ENCODE measurements at places on chromosomes 11 and 22.

DNA sequence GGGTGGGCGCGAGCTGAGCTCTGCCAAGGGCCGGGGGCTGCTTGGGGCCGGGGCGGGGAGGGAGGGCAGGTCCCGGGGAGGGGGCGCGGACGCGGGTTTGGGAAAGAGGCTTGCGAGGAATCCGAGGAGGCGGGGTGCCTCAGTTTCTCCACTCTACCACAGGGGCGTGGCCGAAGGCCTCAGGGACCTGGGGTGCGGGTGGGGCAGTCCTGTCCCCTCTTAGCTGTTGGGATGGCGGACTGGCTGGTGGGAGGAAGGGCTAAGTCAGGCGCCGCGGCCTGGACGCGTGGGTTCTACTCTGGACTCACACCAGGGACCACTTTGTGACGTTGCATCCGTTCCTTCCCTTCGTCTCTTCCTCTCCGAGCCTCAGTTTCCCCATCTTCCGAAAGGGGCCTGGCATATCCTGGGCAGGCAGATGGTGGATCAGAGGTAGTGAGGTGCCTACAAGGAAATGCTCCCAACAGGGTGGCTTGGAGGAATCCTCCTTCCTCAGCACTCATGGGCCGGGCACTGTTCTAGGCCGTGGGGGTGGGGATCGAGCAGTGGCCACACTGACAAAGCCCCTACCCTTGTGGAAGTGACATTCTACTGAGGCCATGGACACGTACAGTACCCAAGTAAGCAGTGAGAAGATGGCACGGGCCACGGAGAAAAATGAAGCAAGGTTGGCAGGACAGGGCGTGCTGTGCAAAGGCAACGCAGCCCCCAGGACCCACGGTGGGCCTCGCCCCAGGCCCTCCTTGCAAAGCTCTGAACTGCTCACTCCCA lies 13.2 kb downstream of the IGLL1 start:
- no peak for DNase-seq

- no peak for DNase-seq
These were observed 98.5 kb upstream of the RTL6 start for GRCh38 chr22:44596396-44597125.

GRCh38 chr22:26066534-26066933 lies 102.7 kb upstream of the SEZ6L start:
- no peak for DNase-seq

DNA sequence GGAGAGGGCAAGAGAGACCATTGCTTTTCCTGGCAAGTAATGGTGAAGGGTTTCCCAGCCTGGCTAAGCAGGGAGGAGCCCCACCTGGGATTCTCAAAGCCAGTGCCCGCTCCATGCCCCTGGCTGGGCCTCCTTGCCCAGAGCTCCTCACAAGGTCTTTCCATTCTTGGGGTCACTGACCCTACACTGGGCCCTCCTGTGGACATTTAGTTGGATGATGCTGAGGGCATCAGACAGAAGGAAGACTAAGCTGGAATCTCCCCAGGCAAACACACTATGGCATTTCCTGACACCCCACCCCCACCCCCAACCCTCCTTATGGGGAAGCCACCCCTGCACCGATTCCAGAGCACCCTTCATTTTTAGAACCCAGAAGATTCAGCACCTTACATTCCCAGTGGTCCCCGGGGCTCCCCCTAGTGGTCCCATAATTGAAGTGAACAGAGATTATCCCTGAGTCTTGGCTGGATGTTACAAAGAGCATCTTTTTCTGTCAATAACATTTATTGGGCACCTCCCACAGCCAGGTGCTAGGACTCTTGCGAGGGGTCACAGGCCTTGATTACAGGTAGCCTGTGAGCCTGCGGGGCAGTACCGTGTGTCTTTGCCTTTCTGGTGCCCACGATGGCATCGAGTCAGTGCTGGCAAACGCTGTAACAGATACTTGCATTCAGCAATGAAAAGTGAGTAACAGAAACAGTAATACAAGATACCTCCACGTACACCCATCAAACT lies 548.5 kb downstream of the BUD13 start:
- peak; percentile 80 for DNase-seq

- no peak for DNase-seq
These were observed 43.1 kb upstream of the RASSF10 start for GRCh38 chr11:12966002-12966401.

GRCh38 chr11:17528181-17528691 lies 16.0 kb downstream of the USH1C start:
- DNase-seq = peak; percentile 82

DNA sequence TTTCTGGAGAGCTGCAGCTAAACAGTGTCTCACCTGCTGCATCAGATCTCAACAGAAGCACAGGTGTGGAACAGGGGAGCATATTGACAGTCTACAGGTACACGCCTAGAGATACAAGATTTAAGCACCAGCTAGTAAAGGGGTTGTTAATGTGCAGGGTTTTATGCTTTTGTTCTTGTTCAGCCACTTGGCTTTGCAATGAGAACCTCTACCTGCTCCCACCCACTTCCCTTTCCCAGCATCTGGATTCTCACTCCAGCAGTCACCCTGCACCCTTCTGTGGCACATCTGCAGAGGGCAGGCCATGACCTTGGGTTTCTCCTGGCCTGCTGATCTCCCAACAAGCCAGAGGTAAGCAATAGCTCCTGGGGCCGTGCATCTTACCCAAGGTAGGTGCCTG lies 446.6 kb downstream of the BUD13 start:
- no peak for DNase-seq

- DNase-seq = no peak
These were observed 582.2 kb downstream of the DLG2 start for GRCh38 chr11:85044911-85045310.

GRCh38 chr11:85806876-85807275 lies 4.1 kb downstream of the SYTL2 start:
- no peak for DNase-seq

- DNase-seq = no peak
These were observed 1.6 kb downstream of the CD59 start for GRCh38 chr11:33734441-33735270.

DNA sequence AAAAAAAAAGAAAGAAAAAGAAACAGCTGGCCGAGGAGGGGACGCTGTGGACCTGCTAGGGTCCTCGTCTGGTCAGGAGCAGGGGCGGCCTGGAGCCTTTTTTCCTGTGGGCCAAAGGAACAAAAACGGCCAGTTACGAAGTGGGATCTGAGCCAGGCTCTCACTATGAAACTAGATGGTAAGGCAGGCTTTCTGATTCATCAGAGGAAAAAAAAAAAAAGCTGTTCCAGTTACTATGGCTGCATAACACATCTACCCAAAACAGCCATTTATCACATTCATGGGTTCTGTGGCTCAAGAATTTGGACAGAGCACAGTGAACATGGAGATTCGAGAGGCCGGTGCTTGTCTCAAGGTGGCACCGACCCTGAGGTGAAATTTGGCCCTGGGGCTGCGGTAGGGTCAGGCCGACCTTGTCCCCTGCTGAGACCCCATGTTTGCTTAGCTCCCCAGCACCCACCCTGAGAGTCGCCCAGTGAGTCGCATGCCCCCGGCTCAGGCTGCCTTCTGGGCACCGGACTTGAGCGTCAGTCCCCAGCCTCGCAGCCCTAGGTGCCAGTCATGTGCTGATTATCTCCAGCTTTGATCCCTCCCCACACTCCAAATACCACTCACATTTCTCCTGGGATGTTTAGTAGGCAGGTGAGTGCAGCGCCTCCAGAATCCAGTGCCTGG lies 34.2 kb downstream of the MRGPRD start:
- no peak for DNase-seq

GRCh38 chr11:3614742-3615171 lies 27.0 kb downstream of the ART5 start:
- DNase-seq = peak; percentile 80

DNA sequence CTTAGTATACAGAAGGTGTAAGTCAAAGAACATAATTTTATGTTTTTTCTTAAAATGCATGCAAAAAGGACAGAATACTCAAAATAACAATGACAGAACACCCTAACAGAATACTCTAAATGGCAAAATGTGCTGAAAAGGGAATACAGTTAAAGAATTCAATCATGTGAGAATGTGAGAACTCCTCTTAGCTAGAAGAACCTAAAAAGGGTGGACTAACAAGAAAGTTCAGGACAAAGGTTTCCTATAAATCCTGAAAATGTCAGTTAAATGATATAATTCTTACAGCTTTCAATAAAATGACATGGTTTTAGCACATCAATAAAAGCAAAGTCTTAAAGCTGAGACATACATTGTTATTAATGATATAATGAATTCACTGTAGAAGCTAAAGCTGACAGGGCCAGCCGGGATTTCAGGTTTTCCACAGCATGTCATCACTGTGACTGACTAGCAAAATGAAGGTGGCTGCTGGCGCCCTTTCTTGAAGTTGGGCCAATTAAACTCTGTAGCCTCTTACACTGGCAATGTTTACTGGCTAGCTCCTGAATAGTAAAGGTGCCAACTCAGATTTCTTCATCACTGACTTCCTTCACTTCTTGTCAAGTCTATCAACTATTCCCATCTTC lies 244.4 kb downstream of the TTC28 start:
- DNase-seq = no peak

- no peak for DNase-seq
These were observed 113.1 kb upstream of the ARHGAP42 start for GRCh38 chr11:100573911-100574513.

DNA sequence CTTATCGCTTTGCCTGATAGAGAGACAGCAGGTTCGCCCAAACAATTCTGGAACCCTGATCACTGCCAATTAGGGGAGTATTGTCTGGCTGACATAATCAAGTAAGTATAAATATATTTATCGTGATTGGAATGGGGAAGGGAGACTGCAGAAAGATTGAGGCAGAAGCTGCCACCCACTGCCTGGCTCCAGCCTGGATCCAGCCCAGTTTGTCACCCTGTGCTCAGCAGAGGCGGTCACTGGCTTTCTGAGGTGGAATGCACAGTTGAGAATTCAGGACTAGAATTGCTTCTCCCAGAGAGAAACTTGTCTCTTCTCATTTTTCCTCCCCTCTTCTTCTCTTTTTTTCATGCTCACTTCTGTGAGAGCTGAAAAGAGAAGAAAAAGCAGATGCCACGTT lies 25.9 kb downstream of the GRAP2 start:
- DNase-seq = no peak

- DNase-seq = no peak
These were observed 17.6 kb upstream of the CLPB start for GRCh38 chr11:72451831-72452376.

DNA sequence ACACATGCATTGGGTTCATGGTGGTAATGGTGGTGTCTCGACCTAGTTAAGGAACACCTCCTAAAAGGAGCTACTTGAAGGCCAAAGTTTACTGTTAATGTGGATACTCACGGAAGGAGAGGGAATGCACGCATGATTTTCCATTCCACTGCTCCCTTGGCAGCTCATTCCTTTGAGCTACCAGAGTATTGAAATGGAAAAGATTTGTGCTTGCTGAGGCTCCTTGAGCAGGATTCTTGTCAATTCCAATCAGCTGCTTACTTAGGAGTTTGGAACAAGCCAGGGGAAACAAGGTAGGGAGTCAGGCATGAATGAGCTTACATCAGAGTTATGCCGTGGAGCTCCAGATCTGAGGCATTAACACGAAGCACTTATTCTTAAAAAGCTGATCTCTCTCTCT lies 108.8 kb downstream of the GRIA4 start:
- DNase-seq = no peak

DNA sequence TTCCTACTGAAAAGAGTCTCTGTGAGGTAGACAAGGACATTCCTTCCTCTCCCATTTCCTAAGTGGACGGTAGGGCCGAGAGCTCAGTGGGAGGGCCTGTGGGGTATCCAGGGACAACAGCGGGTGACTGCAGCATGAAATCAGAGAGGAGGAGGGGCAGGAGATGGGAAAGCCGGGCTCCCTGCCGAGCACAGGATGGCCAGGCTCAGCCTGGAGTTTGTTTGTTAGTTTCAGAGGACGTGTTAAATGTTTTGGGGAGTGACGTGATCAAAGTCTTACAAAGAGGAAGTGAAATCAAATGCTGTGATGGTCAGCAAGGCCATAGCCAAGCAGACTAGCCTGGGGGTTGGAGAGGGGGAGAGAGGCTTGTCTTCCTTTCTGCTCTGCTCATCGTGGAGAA lies 152.7 kb downstream of the ADAMTS15 start:
- no peak for DNase-seq

DNA sequence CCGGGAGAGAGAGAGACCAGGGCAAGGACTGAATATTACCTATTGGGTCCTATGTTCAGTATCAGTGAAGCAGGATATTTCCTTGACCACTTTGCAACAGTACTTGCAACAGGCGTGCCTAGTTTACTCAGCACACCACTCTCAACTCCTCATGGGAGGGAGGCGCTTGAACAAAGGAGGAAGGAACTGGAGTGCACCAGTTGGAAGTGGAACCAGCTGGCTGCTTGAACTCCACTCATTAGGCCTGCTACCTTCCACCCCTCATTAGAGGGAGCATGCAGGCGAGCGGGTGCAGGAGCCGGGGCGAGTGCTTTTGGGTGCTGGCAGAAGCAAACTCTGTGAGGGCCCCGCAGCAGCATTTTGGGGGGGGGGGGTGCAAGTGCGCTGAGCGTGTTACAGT lies 1369.6 kb upstream of the RAG2 start:
- DNase-seq = no peak

DNA sequence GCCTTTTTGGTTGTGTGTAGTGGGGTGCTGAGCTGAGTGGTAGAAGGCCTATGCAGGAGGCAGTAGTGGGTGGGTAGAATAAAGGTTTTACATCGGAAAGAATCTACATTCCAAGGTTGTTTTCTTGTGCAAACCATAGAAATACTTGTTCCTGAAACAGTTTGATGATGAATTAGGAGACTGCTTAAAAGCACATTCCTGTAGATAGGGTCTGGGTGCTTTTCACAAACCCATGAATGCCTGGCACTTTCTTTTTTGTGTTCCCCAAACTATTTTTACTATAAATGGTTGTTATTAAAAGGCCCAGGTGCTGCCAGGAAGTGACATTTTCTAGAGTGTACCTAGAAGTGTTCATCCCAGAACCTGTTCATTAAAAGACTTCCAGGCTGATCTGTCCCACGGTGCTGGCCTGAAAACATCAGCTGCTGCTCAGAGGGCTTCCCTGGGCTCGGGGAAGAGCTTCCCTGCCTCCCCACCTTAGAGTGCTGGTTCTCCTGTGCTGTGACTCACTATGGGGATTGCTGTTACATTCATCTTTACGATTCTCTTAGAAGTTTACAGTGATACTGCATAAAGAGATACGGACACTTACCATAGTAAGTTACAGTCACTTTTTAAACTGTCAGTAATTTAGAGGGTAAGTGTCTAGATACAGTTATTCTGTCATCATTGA lies 27.9 kb downstream of the PPFIA1 start:
- DNase-seq = no peak

GRCh38 chr22:43114958-43115357 lies 4.4 kb downstream of the BIK start:
- no peak for DNase-seq

- peak; percentile 79 for DNase-seq
These were observed 12.2 kb upstream of the CDC42BPG start for GRCh38 chr11:64856382-64857227.

DNA sequence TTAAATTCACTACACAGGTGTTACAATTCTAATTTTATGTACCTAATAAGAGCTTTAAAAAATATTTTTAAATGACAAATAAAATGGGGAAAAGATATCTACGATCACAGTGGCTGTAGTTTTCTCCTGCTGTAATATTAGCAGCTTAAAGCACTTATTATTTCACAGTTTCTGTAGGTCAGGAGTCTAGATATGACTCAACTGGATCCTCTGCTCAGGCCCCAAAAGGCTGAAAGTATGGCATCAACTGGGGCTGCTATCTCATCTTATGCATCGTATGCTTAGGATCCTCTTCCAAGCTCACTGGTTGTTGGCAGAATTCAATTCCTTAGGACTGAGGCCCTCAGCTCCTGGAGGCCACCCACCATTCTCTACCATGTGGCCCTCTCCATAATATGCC lies 12.8 kb downstream of the FBXO3 start:
- no peak for DNase-seq

- no peak for DNase-seq
These were observed 47.7 kb upstream of the NFRKB start for GRCh38 chr11:129943036-129943435.

Data from activated CD4-positive, alpha-beta T cell treated with anti-CD3 and anti-CD28 coated beads, Interleukin-2, amount 10 ng/mL, durations not matched to agents 24 days and 14 days (primary cell).